ENCODE measurements at places on chromosomes 2 and 18.

GRCh38 chr2:228599297-228599696, 417.8 kb upstream of the SPHKAP start:
- no peak for DNase-seq

- no peak for DNase-seq
These were observed 7.9 kb upstream of the TMX3 start for GRCh38 chr18:68722821-68723220.

GRCh38 chr2:147485210-147485851, 359.5 kb upstream of the ACVR2A start:
- no peak for DNase-seq

DNA sequence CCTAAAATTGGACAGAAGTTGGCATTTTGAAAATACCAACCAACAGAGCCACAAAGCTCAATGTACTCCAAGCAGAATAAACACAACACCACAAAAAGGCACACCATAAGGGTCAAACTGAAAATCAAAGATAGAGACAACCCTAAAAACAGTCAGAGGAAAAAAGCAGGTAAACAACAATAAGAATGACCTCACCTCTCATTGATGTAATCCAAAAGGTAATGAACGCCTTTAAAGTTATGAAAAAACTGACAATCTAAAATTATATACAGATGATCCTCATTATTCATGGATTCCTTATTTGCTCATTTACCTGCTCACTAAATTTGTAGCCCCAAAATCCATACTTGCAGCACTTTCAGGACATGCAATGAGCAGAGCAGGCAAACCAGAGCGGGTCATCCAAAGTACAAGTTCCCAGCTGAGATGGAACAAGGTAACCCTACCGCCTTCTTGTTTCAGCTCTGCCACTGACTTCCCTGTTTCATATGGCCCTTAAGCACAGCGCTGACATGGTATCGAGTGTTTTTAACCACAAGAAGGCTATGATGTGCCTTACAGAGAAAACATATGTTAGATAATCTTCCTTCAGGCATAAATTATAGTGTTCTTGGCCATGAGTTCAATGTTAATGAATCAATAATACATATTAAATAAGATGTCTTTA, 17.0 kb downstream of the RTN4 start:
- no peak for DNase-seq

DNA sequence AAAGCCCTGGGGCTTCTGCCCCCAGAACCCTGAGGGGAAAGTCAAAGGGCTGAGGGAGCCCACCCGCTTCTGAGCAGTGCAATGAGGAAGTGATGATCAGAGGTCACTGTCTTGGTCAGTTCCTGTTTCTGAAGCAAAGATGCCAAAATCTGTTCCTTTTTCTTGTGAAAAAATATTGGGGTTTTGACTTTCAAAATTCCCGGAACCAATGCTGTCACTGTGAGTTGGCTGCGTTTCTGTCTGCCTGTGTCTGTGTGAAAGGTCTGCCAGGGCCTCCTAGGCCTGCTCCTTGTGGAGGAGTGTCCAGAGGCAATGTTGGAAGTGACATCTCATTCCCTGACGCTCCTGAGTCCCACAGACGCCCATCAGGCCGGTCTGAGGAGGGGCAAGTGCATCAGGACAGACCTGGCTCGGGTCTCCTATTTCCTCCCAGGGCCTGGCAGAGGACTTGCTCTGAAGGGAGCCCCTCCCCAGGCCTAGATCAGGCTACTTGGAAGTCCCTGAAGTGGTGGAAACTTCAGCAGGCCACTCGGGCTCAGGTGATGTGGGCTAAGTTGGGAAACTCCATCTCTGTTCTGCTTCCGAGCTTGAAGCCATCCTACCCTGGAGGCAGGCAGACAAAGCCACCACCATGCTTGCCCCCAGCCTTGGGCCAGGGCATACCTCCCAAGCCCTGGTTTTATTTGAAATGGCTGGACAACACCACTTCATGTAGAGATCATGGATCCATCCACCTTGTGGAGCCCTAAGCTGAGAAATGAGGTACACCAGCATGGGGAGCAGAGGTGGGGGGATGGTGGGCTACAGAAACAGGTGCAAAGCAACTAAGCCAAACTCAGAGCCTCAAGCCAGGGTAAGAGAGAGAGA, 51.0 kb downstream of the PKDCC start:
- peak; percentile 47 for DNase-seq

DNA sequence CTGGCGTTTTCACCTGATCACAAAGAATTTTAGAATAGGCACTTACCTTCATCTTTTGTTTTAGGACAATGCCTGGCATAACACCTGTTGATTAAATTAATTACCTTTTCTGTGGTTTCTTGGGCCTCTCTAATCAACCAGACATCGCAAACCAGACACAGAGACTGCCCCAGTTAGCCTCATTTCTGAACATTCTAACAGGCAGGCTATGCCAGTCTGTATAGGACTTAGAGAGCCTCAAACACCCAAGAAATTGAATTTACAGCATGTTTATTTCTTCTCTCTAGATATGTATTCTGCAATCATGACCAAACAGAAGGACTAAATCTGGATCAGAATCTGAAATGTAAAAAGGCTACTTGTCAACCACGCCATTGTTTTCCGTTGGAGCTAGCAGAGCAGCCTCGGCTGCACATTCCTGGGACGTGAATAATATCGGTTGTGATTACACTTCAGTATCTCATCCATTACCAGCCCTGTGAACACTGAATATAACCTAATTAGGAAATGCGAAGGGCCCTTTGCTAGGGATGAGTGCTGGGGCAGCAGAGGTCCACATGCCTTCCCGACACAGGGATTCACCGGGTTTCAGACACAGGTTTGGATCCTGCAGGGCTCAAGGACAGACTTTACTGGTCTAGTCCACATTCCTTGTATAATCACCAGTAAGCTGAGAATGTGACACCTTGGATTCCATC, 17.5 kb upstream of the CDC42EP3 start:
- peak; percentile 92 for DNase-seq

- DNase-seq: no peak
These were observed 6.2 kb upstream of the GPR155 start for GRCh38 chr2:174492963-174493431.

DNA sequence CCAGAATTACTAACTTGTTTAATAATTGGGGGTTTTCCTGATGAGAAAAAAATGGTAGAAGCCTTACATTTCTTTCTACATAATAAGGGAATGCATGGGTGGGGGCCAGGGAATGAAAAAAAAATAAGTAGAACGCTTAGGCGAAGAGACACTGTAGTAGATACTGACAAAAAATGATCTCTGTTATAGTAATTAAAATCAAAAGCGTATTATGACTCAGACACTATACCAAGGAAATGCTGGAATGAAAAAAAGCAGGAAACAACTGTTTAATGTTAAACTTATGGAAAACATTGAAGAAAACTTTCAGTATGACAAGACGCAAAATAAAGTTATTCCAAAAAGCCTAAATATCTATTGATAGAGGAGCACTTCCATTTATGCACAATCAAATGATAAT, 42.9 kb downstream of the PRPF40A start:
- no peak for DNase-seq

GRCh38 chr18:55261253-55261652, 302.0 kb upstream of the CCDC68 start:
- DNase-seq: no peak

DNA sequence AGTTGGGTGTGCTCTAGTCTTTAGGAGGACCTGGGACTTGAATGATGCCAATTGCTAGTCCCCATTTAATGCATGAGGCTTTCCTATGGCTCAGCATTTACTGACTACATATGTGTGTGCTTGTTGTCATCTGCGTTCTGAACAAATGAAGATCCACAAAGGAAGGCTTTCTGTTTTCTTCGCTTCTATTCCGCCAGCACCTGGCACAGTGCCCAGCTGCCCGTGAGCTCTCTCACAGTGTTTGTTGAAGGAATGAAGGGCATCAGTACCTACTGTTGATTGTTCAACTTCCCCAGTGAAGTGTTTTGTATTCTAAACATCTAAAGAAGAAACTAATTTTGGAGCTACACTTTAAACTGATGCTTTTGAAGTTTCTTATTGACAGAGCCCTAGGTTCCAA, 122.4 kb upstream of the LINC00305 start:
- no peak for DNase-seq

GRCh38 chr2:4134551-4135550, 431.5 kb downstream of the DCDC2C start:
- DNase-seq: no peak

DNA sequence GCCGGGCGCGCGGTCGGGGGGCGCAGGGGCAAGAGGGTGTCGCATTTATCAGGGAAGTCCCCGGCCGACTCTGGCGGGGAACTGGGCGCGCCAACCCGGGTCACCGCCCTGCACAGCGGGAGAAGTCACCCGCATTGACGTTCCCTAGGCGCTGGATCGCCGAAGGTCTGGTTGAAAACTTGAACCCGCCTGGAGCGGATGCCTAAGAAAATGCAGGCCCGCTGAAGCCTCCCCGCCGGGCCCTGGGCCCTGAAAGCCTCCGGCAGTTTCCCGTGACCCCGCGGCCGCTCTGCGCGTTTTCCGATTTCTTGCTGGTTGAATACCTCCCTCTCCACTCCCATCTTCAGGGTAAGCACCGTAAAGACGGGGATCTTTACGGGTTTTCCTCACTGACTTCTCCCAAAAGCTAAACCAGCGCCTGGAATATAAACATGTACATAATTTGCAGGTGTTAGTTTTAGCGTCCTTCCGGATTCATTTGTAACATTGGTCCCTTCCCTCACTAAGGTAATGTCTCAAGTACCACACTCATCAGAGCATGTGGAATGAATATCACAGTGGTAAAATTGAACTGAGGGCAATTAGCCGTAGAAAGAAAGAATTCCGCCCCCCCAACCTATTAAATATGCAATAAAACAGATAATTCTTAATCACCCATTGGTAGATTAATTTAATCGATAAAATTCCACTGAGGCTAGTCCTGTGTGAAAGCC, 675 bp upstream of the SPIRE1 start:
- peak; percentile 55 for DNase-seq

- peak; percentile 22 for DNase-seq
These were observed 227.6 kb upstream of the SMIM21 start for GRCh38 chr18:75654851-75655751.

- DNase-seq: no peak
These were observed 17.6 kb downstream of the EMX1 start for GRCh38 chr2:72934683-72935610.

DNA sequence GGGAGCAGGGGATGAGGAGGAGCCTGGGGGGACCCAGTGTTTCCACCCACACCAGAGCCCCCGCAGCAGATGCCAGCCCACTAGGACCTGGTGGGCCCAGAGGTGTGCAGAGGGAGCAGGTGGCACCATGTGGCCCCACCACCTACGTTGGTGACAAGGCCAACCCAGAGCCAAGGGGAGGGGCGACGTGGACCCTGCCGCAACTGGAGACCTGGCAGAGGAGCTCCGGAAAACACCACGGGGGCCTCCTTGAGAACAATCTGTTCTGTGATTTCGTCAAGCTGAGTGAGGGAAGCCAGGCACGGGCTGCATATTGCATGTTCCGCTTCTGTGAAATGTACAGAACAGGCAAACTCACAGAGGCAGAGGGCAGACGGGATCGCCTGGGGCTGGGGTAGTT, 49.1 kb upstream of the GPC1 start:
- DNase-seq: no peak

- no peak for DNase-seq
These were observed 84.3 kb downstream of the GATA6 start for GRCh38 chr18:22253676-22254075.

DNA sequence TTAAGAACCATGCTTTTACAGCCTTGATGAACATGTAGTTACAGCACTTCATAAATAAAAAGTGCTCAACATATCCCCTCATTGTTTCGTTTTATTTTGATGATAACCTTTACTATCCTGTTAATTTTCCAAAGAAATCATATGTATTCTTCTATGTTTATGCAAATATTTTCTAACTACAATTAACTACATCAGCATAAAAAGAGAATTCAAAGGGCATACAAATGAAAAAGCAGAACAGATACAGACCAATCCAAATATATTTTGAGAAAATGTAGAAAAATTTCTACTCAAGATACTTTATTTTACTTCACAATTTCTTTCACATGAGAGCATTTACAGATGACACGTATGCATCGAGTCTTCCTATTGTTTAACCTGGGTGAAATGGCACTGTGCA, 69.1 kb downstream of the MBD2 start:
- DNase-seq: no peak
